Activated T-helper 1 cell treated with anti-CD3 and anti-CD28 coated beads, Interleukin-12 subunit alpha, Interleukin-12 subunit beta, Interleukin-2, Interleukin-4 antibody, amounts not matched to agents 30 ng/mL and 10 ng/mL and 1 ng/mL, durations not matched to agents 14 hours and 24 hours and 36 hours (primary cell): ENCODE measurements at places on chromosomes 4 and X. TPM values are rescaled to one million over a fixed set of nuclear protein-coding genes. Genes with fewer than 3 reads are reported as not detected.

Gene DCLK2
- total RNA-seq, result 0.08 TPM in 1 of 2 replicates, not detected in the other

Gene CYP4V2
- 8.3 and 8.8 TPM in 2 replicates for total RNA-seq

Gene PPEF2
- total RNA-seq, result not detected in 2 replicates

Gene SYTL4
- not detected in 2 replicates for total RNA-seq

Gene NUDT11
- 3.2 and 3.5 TPM in 2 replicates for total RNA-seq

Gene ARMCX2
- total RNA-seq, result 2.9 and 6.1 TPM in 2 replicates

Gene CWH43
- not detected in 2 replicates for total RNA-seq

Gene CYLC1
- not detected in 2 replicates for total RNA-seq

DNA sequence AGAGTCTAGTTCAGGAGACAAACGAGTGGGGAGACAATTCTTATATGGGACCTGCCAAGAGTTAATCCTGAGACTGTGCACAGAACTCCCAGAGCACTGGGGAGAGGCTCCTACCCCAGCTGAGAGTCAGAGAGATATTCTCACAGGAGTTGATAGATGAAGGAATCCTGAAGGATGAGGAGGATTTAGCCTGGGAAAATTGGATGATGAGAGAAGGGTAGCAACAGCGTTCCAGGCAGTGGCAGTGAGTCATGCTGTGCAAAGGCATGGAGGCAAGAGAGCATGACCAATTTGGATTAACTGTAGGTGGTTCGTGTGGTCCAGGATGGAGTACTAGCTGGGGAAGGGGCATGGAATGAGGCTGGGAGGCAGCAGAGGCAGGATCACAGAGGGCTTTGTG lies 318.6 kb downstream of the LDB2 start:
- no peak overlapping the region for H3K4me3 ChIP-seq
- no peaks in the 10 kb centered on the region for H3K4me1 ChIP-seq
- no peak overlapping the region for H3K27ac ChIP-seq
- no peak for DNase-seq

DNA sequence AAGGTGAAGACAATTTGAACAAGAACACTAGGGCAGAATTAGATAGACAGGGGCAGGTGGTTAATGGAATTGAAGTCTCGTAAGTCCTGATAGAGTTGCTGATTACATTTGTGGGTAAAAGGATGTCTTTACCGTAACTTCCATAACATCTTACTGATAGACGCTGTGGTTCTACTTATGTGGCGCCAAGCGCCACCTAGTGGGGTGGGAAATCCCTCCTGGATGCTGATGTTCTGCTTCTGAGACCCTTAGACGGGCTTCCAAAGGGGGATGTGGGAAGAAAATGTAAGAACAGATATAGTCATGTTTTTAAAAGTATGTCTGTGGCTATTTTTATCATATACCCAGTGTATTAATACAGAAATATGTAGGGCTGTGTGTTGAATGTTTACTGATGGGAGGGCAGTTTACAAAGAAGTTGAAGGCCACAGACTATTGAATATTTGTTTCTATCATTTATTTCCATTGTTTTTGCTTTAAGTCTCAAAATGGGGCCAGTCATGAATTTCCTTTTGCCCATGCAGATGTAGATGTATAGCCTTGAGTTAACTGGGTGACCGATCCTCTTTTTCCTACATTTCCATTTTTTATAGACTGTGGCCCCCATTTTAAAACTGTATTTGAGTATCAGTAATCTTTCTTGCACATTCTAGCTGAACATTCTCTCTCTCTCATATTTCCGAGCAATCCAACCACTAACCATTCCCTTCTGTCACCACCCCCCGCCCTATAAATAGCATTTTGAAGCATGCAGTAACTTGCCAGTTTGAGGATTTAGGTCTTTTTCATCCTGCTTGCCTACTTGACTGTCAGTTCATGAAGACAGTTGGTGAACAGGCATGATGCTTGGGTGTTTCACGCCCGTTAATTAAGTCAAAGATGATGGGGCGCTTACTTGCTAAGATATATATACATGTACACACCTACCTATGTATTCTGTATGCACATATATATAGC lies 12.1 kb upstream of the TLR8 start:
- H3K27ac ChIP-seq, result no peak overlapping the region
- DNase-seq, result peak; percentile 31
- H3K4me3 ChIP-seq, result no peak overlapping the region
- peaks cover 4% of the 10 kb centered on the region for H3K27me3 ChIP-seq
- peaks cover 53% of the 10 kb centered on the region for H3K4me1 ChIP-seq
- no peaks in the 10 kb centered on the region for H3K36me3 ChIP-seq

GRCh38 chr4:142016031-142016430 lies 379.6 kb downstream of the IL15 start:
- peaks cover 6% of the 10 kb centered on the region for H3K27me3 ChIP-seq
- H3K4me3 ChIP-seq, result no peak overlapping the region
- H3K36me3 ChIP-seq, result no peaks in the 10 kb centered on the region
- no peaks in the 10 kb centered on the region for H3K4me1 ChIP-seq
- H3K27ac ChIP-seq, result no peak overlapping the region

DNA sequence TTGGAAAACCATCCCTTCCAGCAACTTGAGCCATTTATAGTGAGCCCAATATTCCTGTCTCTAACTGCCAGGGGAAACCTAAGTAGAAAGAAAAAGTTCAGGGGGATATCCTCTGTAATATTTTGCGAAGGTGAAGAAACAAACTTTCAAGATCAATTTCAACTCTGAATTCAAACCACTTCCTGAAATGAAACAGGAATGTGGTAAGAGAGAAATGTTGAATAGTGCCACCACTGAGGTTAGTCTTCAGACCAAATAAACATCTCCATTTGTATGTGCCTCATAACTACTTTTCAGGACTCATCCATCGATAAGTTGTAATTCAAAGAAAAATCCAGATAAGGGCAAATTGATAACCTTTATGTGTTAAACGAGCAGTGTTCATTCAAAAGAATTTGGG lies 128.7 kb downstream of the GABRB1 start:
- peaks cover 3% of the 10 kb centered on the region for H3K27me3 ChIP-seq
- no peaks in the 10 kb centered on the region for H3K4me1 ChIP-seq
- no peak overlapping the region for H3K4me3 ChIP-seq
- no peak for DNase-seq

- no peak overlapping the region for H3K27ac ChIP-seq
- H3K4me1 ChIP-seq, result peaks cover 15% of the 10 kb centered on the region
- no peak overlapping the region for H3K4me3 ChIP-seq
- H3K27me3 ChIP-seq, result peaks cover 17% of the 10 kb centered on the region
These were observed 12.4 kb upstream of the ADH7 start for GRCh38 chr4:99447513-99447912.

- DNase-seq, result no peak
- H3K4me3 ChIP-seq, result no peak overlapping the region
- no peaks in the 10 kb centered on the region for H3K36me3 ChIP-seq
- H3K27me3 ChIP-seq, result no peaks in the 10 kb centered on the region
These were observed 17.7 kb downstream of the SLC10A6 start for GRCh38 chr4:86831262-86832130.

- peaks cover 1% of the 10 kb centered on the region for H3K27me3 ChIP-seq
- no peaks in the 10 kb centered on the region for H3K4me1 ChIP-seq
- DNase-seq, result no peak
- no peaks in the 10 kb centered on the region for H3K36me3 ChIP-seq
These were observed 105.8 kb downstream of the RNF150 start for GRCh38 chr4:141027421-141027820.

- H3K36me3 ChIP-seq, result no peaks in the 10 kb centered on the region
- H3K27ac ChIP-seq, result no peak overlapping the region
- no peak overlapping the region for H3K4me3 ChIP-seq
These were observed 243.6 kb downstream of the NPFFR2 start for GRCh38 chr4:72275381-72275780.

GRCh38 chr4:113317523-113317922 lies 268.1 kb downstream of the ANK2 start:
- H3K4me3 ChIP-seq, result peak overlapping the region; percentile 30
- H3K27ac ChIP-seq, result no peak overlapping the region
- no peaks in the 10 kb centered on the region for H3K36me3 ChIP-seq
- no peak for DNase-seq

GRCh38 chr4:244471-244870 lies 60.8 kb downstream of the ZNF732 start:
- H3K36me3 ChIP-seq, result peaks cover 1% of the 10 kb centered on the region
- no peaks in the 10 kb centered on the region for H3K27me3 ChIP-seq
- peak; percentile 20 for DNase-seq
- no peak overlapping the region for H3K27ac ChIP-seq
- H3K4me3 ChIP-seq, result no peak overlapping the region

- no peak for DNase-seq
These were observed 82.9 kb upstream of the TMEM150C start for GRCh38 chr4:82644734-82645126.

DNA sequence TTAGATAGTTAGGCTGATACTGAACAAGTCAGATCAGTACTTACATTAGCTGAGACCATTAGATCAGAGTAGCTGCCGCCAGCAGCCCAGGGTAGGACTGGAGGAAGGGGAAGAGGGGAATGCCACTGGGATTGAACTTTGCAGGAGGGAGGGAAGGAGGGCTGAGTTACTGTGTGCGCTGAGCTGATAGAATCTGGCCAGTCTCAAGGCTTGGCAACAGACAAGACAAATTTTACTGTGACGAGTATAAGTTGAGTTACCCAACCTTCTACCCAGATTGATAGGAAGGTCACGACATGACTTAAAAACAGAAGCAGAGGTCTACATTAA lies 372.1 kb downstream of the OPHN1 start:
- H3K27me3 ChIP-seq, result no peaks in the 10 kb centered on the region
- H3K36me3 ChIP-seq, result no peaks in the 10 kb centered on the region
- DNase-seq, result no peak
- no peak overlapping the region for H3K27ac ChIP-seq

DNA sequence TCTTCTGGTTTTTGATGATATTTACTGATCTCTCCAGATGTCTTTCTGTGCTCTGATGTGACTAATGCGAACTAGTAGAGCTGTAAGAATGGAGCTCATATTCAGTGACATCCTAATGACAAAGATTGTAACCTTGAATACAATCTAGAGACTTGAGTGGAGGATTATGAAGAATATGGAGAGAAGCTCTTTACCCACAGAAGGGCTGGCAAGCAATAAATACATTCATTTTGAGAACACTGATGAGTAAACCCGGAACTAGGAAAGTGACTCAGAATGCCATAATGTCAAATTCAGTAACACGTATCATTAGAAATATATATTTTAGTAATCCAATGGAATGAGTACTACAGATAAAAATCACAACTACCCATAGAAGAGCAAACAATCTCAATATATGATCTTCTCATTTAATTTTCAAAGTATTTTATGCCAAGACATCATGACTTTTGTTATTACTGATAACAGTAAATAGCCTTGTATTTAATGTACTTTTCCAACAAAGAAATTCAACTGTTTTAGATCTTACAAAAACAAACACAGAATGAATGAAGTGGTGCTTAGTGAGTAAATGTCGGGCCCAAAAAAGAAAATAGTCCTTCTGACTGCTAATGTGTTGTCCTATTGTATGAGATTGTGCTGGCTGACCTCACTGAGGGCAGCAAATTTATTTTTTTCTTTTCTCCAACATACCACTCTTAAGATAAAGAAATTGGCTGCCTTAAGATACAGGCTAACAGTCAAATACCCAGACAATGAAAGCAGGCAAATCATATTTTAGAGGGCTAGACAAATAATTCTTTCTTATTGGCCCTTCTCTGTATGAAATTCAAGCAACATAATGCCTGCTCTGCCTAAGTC lies 49.2 kb upstream of the HDAC8 start:
- peaks cover 6% of the 10 kb centered on the region for H3K36me3 ChIP-seq
- no peak for DNase-seq
- H3K4me3 ChIP-seq, result peak overlapping the region; percentile 78
- peak overlapping the region; percentile 97 for H3K27ac ChIP-seq
- H3K4me1 ChIP-seq, result peaks cover 29% of the 10 kb centered on the region

DNA sequence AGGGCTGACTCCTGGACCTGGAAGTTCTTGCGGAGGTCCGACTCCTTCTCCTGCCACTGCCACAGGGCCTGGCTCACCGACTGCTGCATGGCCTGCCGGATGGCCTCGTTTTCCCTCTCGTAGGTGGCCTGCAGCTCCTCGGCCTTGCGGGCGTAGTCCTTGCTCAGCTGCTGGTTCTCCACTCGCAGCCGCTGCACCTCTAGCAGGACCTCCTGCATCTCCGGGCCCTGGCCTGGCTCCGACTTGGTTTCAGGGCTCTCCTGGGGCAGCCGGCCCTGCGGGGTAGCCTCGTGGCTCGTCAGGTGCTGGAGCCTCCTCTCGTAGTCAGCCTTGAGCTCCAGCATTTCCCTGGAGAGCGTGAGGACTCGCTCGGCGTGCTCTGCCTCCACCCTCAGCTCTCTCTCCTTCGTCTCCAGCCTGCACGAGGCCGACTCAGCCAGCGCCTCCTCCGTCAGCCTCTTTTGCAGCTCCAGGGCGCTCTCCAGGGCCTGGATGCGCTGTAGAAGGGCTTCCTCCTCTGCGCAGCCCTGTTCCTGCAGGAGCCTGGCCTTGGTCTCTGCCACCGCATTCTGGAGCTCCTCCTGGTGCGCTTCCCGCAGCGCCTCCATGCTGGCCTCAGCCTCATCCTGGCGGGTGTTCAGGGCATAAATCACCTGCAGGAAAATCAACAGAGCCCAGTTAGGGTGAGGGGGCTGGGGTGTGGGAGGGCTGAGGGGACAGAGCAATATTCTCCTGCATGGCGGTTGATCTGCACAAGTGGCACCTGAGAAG lies 72.2 kb downstream of the FAM184B start:
- no peak overlapping the region for H3K27ac ChIP-seq
- no peak for DNase-seq
- H3K4me3 ChIP-seq, result no peak overlapping the region
- H3K27me3 ChIP-seq, result no peaks in the 10 kb centered on the region

GRCh38 chr4:89438102-89438831 lies 130.7 kb upstream of the GPRIN3 start:
- no peaks in the 10 kb centered on the region for H3K36me3 ChIP-seq
- H3K27me3 ChIP-seq, result no peaks in the 10 kb centered on the region
- peaks cover 25% of the 10 kb centered on the region for H3K4me1 ChIP-seq
- no peak overlapping the region for H3K27ac ChIP-seq
- DNase-seq, result peak; percentile 8

DNA sequence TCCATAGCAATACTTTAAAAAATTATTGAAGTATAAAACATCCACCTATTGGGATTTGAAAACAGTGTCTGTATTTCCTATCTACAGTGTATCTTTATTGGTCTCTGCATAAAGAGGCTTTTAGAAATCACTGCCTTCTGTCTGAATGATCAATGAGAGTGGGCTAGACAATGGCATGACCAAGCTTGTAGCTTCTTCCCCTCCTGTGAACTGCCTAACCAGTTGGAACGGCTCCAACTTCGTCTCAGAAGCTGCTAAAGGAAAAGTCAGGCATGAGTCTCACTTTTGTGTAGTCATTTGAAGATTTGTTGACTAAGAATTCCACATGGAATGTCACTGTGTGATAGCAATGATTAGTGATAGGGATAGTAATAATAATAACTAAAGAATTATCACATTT lies 64.2 kb downstream of the INTS12 start:
- no peak for DNase-seq
- H3K36me3 ChIP-seq, result no peaks in the 10 kb centered on the region
- H3K27me3 ChIP-seq, result peaks cover 7% of the 10 kb centered on the region
- H3K4me3 ChIP-seq, result no peak overlapping the region
- H3K27ac ChIP-seq, result no peak overlapping the region

- peaks cover 5% of the 10 kb centered on the region for H3K4me1 ChIP-seq
- peaks cover 10% of the 10 kb centered on the region for H3K36me3 ChIP-seq
- H3K27me3 ChIP-seq, result no peaks in the 10 kb centered on the region
- no peak overlapping the region for H3K27ac ChIP-seq
These were observed 5.8 kb downstream of the TAFAZZIN start for GRCh38 chrX:154417157-154417556.

GRCh38 chrX:23341452-23341851 lies 6.8 kb downstream of the PTCHD1 start:
- H3K36me3 ChIP-seq, result no peaks in the 10 kb centered on the region
- H3K4me1 ChIP-seq, result no peaks in the 10 kb centered on the region
- no peak for DNase-seq
- no peak overlapping the region for H3K4me3 ChIP-seq
- peaks cover 15% of the 10 kb centered on the region for H3K27me3 ChIP-seq

GRCh38 chrX:1273896-1274295 lies 5.3 kb downstream of the CSF2RA start:
- no peak overlapping the region for H3K27ac ChIP-seq
- no peak for DNase-seq
- H3K36me3 ChIP-seq, result no peaks in the 10 kb centered on the region
